ENCODE measurements at places on chromosomes 7 and 10. TPM values are rescaled to one million over a fixed set of nuclear protein-coding genes. Genes with fewer than 3 reads are reported as not detected.

DNA sequence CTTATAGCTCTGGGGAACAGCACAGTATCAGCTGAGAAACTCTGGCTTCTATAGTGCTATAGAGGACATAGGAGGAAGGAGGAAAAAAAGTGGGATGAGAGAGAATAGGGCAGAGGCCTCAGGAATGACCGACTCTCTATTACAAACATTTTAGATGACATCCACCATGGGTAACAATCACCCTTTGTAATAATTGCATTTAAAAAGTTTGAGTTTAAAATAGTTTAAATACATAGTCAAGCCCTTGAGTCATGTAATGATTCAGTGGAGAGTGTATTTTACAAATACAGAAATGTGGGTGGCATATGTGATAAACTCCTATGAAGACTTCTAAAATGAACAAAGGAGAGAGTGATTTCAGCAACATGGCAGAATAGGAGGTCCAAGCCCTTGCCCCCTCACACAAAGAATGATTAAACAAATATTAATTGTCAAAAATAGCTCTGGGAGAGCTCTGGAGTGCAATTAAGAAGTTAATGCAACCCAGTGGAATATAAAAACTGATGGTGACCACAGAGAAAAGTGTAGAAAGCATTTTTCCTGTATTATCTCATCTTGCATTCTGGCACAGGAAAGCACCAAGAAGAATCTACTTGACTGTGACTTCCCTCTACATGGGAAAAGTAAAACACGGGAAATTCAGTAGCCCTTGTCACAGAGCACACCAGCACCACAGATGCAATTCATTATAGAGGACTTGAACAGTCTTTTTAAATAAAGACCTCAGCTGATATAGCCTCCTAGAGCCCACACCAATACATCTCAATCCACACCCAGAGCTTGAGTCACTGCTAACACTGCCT, 569.0 kb upstream of the SORCS1 start:
- no peak for DNase-seq

Gene HOXA4
- total RNA-seq, result 2.1 TPM

Gene PITX3
- not detected for total RNA-seq

- DNase-seq, result no peak
Measured at GRCh38 chr7:151115121-151115835, 29.0 kb downstream of the AGAP3 start.

DNA sequence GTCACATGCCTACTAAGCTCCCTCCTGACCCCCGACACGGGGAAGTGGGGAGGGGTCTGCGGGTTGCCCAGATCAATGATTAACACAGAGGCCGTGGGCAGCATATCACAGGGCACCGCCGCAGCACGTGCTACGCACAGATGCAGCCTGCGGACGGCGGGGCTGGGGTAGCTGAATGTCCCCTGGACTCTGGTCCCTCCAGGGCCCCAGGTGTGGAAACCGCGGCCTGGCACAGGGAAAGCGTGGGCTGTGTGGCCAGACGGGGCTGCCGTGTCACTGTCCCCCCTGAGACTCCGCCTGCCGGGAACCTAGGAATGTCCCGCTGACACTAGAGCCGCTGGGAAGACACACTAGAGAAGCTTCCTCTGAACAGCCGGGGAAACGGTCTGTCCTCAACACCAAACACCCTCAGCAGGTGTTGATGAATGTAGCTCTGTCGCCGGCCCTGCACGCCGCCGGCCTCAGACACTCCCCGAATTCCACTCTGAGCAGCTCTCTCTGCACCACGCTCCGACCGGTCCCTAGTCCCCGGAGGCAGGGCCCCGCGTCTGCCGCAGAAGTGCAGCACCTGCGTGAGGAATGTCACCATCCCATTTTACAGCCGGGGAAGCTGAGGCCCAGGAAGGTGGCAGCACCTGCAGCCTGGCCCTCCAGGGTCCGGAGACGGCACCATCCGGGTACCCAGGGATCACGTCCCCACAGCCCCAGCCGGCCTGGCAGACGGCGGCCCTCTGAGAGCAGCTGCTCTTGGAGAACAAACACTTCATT, 33.4 kb upstream of the PDGFA start:
- DNase-seq, result no peak

DNA sequence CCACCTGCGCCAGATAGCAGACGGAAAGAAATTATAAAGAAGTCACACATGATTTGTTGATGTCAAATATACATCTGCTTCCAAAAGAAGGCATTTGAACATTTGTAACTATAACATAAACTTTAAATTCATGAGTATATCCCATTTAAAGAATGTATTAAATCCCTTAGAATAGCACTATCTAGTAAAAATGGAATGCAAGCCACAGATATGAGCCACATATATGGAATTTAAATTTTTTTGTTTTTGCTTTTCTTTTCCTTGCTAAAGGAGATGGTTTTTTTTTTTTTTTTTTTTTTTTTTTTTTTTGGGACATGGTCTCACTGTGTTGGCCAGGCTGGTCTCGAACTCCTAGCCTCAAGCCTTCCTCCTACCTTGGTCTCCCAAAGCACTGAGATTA, 730.8 kb downstream of the PHTF2 start:
- no peak for DNase-seq

GRCh38 chr7:63041786-63042185, 956.9 kb upstream of the ZNF722 start:
- DNase-seq, result no peak

DNA sequence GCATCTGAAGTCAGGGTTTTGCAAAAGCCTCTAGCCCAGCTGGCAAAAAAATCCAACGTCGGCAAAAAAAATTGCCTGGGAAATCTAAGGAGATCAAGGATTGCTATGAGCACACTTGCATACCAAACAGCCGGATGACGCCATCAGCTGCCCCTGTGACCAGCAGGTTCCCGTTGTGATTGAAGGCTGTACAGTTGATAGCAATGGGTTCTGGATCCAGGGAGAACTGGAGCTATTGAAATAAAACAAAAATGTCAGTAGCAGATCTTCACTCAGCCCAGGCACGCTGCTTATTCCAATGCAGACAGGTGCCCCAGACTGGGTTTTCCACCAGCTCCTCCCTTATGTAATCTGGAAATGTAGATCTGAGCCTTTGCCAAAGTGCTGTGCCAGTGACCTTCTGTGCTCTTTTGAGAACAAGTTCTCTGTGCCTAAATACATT, 18.7 kb upstream of the CYREN start:
- no peak for DNase-seq

Gene ABCC2
- total RNA-seq, result 0.96 TPM

Gene CAMK2G
- total RNA-seq, result 60.3 TPM

Gene FAM25A
- total RNA-seq, result not detected

DNA sequence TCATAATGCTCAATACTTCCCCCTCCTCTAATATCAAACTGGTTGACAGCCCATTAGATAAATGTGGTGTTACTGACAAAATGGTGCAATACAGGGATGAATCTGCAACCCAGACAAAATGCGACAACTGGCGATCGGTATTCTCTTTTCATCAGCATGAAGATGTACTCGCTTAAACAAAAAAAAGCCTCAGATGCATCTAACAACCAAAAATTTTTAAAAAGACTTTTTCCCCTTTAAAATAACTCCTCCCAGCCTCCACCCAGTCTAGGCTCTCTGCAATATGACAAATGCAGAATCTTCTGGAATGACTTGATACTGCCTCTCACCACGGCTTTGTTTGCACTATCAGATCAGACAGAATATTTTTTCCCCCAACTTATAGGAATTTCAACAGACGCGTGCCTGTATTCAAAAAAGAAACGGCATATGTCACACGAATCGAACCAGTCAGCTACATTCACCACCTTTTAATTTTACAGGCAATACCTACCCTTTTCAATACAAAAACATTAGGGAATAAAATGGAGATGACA, 1.2 kb downstream of the YWHAG start:
- DNase-seq, result no peak

- DNase-seq, result no peak
Measured at GRCh38 chr7:75572814-75573213, 80.7 kb downstream of the SPDYE5 start.

GRCh38 chr10:80996615-80997193, 459.0 kb downstream of the SH2D4B start:
- no peak for DNase-seq

- DNase-seq, result no peak
Measured at GRCh38 chr7:96188174-96188581, 133.7 kb downstream of the SLC25A13 start.

DNA sequence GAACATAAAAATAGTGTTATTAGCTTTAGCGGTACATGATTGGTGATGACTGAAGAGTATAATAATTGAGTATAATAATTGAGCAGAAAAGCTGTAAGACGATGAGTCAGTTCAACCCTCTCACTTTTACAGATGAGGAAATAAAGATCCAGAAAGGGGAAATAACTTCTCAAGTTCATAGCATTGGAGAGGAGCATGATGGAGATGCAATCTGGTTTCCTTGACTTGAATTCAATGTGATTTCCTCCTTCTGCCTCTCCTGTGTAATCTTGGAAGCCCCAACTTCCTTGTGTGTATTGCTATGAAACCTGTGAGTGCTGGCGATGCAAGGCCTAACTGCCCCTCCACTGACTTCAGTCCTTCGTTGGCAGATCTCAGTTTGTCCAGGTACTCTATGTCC, 265.1 kb downstream of the LRMDA start:
- DNase-seq, result no peak

DNA sequence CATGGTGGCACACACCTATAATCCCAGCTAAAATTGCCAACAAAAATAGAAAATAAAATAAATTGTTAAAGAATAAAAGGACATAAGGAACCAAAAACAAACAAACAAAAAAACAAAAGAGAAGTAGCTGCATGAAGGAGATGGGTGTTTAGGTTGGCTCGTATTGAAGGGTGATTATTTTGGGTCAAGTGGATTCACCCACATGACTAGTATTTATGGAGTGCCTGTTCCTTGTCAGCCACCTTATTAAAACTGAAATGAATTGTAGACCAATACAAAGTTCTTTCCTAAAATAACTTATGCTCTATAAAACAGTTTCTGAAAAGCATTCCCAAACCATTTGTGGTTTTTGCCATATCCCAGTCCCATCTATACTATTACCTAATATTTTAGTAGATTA, 138.7 kb downstream of the BTAF1 start:
- DNase-seq, result no peak

DNA sequence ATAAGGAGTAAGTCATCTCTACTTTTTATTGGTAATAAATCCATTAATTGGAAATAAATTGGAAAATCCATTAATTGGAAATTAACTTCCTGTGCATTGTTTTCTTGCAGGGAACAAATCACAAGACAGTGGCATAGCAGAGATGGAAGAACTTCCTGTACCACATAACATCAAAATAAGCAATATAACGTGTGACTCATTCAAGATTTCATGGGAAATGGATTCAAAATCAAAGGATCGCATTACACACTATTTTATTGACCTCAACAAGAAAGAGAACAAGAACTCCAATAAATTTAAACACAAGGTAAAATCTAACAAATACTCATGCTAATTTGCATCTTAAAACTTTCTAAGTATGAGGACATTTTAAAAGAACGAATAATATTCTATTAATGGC, 57.8 kb downstream of the PHYHIPL start:
- no peak for DNase-seq

GRCh38 chr10:4196183-4196582, 411.2 kb upstream of the KLF6 start:
- no peak for DNase-seq

GRCh38 chr10:114042895-114043531, 653 bp upstream of the ADRB1 start:
- no peak for DNase-seq

Gene NKX1-2
- total RNA-seq, result not detected

Gene CYP3A5
- total RNA-seq, result 0.43 TPM

DNA sequence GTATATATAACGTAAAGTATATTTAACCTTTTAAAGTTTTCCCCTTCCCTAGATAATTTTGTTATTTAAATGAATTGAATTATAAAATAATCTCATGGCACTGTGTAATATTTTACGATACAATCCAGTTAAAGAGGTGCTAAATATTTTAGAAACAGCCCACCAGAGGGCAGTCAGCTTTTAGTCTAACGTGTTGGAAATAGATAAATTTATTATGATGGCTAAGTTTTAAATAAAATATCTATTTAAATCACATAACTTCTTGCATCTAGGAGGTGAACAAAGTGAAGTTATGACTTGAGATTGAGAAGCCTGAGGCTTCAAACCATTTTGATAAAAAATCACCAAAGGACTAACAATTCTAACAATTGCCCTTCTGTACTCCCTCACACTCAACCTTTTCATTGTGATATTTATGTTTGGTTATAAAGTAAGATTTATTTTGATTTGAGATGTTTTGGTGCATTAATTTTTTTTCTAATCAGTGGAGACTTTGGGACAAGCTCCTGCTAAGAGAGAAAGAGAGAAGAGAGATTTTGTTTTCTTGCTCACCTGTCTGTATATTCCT, 171.5 kb upstream of the SP4 start:
- no peak for DNase-seq

Gene ANKRD61
- total RNA-seq, result not detected

- DNase-seq, result no peak
Measured at GRCh38 chr10:68871105-68871711, 29.9 kb upstream of the DDX50 start.

Gene ATG9B
- total RNA-seq, result not detected

DNA sequence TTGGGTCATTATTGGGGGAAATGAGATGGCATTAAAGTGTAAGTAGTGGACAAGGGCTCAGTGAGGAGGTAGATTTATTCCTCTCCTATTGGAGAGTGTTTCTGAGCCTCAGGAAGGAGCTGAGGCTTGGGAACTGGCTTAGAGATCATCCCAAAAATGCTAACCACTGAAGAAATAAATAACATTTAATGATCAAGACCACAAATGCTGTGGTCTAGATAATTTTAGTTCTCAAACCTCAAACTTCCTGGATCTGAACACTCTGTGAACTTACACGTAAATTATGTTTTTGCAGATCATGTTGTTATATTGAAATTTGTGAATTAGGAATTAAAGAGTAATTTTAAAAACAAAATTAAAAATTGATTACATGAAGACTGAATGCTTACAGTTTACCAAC, 27.3 kb downstream of the MDFIC start:
- no peak for DNase-seq

GRCh38 chr10:127227027-127227426, 30.6 kb upstream of the INSYN2A start:
- DNase-seq, result no peak

GRCh38 chr7:21071561-21072501, 285.1 kb upstream of the SP8 start:
- DNase-seq, result no peak

Gene GOLGA7B
- 0.11 TPM for total RNA-seq

Gene PHKG1
- total RNA-seq, result 1.1 TPM

DNA sequence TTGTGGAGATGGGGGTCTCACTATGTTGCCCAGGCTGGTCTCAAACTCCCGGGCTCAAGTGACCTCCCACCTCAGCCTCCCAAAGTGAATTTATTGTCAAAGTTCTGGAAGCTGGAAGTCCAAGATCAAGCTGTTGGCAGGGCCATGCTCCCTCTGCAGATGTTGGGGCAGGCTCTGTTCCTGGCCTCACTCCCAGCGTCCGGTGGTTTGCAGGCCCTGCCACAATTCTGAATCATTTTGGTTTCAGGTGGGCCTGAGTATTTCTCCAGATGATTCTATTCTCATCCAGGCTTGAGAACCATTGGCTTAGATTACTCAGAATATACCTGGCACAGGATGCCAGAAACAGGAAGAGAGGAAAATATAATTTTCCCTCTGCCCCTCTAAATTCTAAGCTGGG, 737.4 kb downstream of the TNS3 start:
- no peak for DNase-seq
